ENCODE measurements at places on chromosomes 3 and 15.
A peak's percentile ranks its signal among the peaks of the same experiment; 100 is the strongest.

- no peak for DNase-seq
Observed at GRCh38 chr15:80547264-80547663, 143.1 kb downstream of the ARNT2 start.

DNA sequence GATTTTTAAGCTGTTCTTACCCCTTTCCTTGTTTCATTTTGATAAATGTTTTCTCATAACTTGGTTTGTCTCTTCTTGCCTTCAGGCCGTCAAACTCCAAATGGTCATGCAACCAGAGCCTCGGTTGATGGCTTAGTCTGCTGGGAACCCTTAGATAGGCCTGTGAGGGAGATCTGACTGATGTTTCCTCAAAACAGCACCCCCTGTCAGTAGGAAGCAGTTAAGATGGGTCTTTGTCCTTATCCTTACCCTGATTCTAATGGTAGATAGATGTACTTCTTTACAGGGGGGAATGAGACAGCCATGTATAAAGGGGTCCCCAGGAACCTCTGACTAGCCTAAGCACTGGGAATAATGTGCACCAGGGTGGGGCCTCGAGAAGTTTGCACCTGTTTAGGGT is 16.3 kb upstream of the OR5H1 start:
- peak; percentile 18 for DNase-seq

GRCh38 chr3:151386056-151386455 is 1.5 kb upstream of the P2RY12 start:
- no peak for DNase-seq

GRCh38 chr15:38745126-38745525 is 180.5 kb upstream of the RASGRP1 start:
- no peak for DNase-seq

- no peak for DNase-seq
Observed at GRCh38 chr3:49901366-49902339, 2.0 kb downstream of the MST1R start.

GRCh38 chr15:38688761-38689160 is 124.1 kb upstream of the RASGRP1 start:
- DNase-seq = no peak
